ENCODE measurements at places on chromosomes 13 and 19.

DNA sequence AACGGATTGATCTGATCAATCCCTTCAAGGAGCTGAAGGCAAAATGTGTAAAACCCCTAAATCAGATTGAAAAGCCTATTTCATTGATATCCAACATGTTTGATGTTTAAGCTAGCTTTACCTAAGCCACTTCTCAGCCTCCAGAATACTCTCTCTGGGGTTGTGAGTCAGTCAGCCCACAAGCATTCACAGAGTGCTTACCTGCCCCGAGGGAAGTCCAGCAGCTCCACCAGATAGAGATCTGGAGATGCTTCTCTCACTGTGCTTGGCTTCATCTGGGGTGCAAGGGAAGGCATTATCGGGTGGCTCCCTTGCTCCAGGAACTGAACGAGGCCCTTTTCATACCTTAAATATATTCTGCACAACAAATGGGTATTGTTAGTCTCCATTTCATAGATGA is 159.7 kb downstream of the OXGR1 start:
- no peak for DNase-seq

GRCh38 chr19:5292822-5293611 is 47.6 kb downstream of the PTPRS start:
- DNase-seq, result peak; percentile 27

DNA sequence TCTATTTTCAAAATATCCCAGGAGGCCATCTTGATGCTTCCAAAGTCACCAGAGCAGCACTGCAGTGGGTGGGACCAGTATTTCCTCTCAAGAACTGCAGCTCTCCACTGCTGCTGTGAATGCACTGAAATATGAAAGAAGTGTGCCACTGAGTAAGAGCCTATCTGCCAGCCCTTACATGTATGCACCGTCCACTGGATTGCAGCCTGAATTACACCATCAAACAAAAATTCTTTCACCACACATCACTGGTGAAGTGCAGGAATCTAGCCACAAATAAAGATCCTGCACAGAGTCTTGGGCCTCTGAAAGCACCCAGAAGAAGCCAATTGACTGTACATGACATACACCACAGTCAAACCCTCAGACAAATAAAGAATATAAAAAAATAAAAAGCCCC is 249.0 kb downstream of the LHFPL6 start:
- no peak for DNase-seq

DNA sequence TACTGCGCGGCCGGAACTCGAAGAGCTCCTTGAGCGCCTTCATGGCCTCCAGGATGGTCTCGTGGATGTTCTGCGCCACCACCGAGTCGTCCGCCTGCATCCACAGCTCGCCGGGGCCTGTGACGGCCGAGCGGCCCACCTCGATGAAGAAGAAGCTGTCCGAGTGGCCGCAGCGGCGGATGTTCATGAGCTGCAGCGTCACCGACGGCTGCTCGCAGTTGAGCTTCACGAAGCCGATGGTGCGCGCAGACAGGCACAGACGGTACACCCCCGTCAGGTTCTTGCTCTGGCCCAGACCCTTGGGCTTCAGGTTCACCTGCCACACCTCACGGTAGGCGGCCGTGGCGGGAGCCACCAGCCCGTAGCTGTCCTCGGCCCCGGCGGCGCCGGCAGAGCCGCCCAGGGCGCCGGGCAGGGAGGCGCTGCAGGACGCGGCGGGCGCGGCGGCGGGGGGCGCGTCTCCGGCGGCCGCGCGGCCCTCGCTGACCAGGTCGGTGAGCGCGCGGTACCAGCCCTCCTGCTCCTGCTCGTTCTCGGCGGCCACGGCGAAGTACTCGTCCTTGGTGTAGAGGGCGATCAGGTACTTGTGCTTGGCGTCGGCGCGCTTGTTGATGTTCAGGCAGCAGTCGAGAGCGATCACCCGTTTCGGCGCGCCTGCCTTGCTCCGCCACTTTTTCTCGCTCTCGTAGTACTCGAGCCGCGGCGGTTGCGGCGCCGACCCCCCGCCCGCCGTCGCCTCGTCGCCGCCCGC is 1.1 kb downstream of the IRS2 start:
- no peak for DNase-seq

DNA sequence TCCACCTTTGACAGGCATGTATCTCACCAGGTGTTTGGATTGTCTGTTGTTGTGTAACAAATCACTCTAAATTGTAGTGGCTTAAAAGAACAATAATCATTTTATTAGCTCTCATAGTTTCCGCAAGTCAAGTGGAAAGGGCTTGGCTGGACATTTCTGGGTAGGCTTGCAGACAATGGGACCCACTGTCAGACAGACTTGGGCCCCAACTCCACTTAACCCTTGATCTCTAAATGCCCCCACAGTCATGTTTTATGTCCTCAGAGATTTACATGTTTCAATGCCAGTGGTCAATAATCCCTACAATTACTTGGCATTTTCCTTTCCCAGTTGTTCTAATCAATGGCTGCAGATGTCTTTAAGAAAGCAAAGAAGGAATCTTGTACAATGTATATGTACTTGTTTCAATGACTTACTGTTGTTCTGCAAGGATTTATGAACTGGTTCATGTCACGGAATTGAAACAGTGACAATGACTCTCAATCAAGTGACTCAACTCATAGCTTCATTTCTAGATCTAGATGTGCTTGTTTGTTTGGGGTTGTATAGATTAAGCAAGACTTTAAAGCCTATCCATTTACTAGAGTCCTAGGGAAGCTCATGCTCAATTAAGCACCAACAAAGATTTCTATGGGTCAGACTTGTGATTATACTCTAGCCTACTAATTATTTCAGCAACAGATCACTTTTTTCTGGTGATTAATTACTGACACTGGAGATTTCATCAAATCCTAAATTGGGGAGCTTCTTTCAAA is 510.1 kb upstream of the NBEA start:
- no peak for DNase-seq

DNA sequence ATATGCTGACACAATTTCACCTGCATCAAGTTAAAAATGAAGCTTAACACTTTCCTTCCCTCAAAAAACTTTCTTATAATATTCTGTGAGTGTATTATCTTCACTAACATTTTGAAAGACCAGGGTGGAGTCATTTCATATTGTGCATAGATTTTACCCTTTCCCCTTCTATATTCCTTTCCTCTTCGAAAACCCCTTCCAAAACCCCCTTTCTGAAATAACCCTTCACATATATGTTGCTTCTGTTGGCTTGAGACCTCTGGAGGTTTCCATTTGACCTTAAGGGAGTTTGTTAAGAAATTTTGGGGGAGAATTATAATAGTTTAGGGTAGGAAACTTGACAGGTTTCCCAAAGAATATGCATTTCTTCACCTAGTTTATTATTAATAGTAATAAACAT is 489.6 kb upstream of the MIR17HG start:
- no peak for DNase-seq

DNA sequence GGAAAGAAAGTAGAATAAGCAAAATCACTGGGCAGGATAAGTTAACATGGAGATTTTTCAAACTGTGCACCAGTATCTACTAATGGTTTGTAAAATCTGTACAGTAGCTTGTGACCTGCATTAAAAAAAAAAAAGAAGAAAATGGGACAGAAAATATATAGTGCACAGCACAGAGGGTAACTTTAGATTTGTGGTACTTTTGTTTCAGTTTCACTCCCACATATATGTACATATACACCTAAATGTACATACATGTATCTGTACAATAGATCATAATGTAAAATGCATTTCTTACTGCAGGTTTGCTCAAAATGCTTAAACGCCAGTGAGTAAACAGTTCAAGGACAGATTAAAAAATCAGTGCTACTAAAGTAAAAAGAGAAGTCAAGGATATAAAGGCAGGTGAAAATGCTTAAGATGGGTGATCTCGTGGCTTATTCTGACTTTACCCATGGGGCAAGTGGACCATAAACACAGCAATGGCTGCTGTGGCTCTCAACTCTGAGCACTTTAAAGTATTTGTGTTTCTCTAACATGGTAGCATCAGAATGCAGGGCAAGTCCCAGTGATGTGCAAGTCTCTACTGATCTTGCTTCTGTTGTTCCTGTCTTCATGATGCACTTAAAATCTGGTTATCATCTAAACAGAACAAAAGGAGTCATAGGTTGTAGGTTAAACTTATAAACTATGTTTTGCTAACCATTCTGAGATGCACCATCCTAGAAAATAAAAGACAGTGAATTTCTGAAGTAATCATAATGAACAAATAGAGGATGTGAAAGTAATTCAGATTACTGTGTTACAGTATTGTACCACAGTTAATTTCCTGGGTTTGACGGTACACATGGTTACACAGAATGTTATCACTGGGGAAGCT is 112.3 kb downstream of the MIPEP start:
- no peak for DNase-seq

DNA sequence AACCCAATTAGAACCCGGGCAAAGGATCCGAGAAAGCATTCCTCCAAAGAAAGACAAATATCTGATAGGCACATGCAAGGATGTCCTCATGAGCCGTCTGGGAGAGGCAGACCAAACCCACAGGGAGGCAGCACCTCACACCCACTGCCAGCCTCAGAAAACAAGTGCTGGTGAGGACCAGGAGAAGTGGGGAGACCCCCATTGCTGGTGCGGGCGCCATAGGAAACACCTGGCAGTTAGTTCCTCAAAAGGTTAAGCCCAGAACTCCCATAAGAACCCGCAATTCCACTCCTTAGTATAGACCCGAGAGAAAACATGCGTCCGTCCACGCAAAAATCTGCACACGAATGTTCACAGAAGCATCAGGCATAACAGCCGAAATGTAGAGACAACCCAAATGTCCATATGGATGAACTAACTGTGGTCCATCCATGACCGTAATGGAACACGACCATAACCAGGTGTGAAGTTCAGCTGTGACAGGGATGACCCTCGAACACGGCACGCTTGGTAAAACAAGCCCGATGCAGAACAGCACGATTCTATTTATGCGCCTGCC is 7.9 kb downstream of the ZNF787 start:
- no peak for DNase-seq

DNA sequence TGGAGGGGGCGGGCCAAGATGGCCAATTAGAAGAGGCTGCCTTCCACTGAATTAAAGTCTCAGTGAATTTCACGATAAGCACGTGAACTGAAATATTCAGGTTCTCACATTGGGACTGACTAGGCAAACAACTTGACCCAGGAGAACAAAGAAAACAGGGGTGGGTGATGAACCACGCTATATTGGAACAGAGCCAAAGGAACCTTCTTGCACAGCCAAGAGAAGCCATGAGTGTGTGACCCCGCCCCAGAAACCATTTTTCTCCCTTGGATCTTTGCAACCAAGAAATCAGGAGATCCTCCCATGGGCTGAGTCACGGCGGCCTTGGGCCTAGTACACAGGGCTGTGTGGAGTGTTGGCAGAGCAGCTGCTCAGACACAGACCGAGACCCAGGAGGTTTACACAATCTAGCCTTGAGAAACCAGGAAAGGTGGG is 36.8 kb downstream of the ERICH4 start:
- DNase-seq, result no peak

DNA sequence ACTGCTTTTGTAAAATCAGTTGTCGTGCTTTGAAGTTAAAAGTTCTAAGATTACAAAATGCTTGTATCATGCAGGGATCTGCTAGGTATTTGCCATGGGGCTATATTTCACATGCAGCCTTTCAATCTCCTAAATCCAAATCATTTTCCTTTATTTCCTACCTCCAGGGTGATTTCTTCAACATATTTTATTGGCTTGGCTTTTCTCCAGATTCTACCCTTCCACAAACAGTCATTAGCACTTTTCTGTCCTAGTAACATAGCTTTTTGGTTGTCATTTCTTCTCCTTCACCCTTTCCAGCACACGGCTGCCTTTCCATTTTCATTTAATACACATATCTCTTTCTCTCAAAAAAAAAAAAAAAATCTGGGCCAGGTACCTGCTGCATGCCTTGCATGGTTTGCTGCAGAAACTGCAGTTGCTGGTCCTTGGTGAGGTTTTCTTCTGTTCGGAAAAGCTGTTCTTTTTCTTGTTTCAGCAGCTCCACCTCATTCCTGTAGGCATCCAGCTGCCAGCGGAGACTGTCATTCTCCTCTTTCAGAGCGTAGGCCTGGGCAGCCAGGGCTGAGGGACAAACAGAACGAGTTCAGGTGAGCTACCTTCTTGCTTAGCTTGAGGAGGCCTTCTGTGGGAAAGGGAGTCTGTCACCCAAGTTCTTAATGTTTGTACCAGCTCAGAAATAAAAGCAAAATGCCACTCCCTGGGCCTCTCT is 274.7 kb downstream of the DNAJC15 start:
- no peak for DNase-seq

GRCh38 chr19:9903336-9903735 is 33.0 kb downstream of the OLFM2 start:
- DNase-seq, result no peak

GRCh38 chr19:28492621-28493020 is 720.3 kb downstream of the UQCRFS1 start:
- DNase-seq, result no peak

DNA sequence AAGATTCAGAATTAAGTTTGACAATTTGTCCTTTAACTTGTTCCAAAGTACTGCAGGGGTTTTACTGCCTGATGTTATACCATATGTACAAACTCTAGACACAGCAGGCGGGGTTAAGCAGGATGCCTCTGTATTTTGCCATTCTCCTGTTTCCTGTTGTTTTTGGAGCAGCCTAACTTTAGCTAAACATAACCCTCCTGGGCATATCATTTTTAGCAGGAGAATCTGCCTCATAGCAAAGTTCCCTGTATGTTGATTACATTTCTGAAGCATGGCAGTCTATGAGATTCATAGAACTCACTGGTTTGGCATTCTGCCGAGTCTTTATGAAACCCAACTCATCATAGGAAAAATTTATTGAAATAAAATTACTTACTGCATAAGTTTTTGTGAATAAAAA is 5.2 kb downstream of the LHFPL6 start:
- DNase-seq, result no peak

GRCh38 chr19:57907394-57907793 is 9.0 kb downstream of the ZNF417 start:
- no peak for DNase-seq

DNA sequence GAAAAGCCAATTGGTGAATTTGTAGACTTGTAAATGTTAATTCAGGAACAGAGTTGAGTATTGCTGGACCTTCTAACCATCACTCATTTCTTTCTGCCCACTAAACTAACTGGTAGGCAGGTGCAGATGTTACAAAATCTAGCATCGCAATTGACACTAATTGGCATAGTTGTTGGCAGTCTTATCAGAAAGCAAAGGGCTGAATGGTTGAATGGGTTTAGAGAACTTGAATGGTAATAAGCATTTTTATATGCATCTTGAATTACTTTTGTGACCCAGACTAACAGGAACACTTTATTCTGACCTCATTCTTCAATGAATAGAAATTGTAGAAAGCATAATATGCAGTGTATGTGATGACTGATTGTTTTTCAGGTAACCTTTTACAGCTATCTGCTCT is 189.1 kb downstream of the GGACT start:
- no peak for DNase-seq

DNA sequence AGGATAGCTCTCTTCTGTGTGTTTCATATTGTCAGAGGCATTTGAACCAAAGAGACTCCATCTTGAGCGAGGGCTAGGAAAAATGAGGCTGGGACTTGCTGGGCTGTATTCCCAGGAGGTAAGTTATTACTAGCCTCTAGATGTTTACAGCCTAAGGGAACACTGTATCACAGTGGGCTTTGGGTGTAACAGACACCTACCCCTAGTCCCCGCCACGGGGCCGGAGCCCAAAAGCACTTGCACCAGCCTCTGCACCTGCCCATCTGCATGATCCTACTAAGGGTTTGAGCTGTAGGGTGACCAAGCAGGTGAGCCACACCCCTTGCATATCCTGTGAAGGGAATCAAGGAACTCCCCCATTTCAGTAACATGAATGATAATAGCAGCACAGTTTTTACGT is 1972.2 kb downstream of the OLFM4 start:
- DNase-seq, result no peak

Data from stimulated activated CD8-positive, alpha-beta memory T cell treated with anti-CD3 and anti-CD28 coated beads, Interleukin-12 subunit alpha, Interleukin-12 subunit beta, amount 100 ng/mL, for 4 hours (primary cell).